ENCODE measurements at places on chromosomes 4 and X.

- DNase-seq, result no peak
Observed at GRCh38 chr4:188986271-188986689, 847.0 kb downstream of the TRIML1 start.

DNA sequence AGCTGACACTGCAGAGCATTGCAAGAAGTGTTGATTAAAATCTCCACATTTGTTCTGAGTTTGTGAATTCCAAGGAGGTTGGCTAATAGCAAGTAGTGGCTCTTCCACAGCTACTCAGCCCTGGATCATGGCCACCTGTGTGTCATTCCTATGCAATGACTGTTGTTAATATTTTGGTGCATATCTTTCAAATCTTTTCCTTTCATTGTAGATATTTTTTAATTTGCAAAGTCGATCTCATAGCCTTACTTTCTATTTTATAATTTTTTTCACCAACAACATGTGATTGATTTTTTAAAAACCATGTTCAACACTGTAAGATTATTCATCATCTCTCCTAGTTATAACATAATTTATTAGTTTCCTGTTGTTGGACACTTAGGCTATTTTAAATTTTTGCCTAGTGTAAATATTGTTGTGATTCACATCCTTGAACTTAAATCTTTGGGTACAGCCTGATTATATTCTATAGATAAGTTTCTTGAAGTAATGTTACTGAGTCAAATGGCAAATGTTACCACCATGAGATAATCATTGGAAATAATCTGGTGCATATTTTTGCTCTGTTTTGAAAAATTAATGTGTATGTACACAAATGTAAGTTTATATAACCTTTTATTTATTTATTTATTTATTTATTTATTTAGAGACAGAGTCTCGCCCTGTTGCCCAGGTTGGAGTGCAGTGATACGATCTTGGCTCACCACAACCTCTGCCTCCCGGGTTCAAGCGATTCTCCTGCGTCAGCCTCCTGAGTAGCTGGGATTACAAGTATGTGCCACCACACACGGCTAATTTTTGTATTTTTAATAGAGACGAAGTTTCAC lies 17.1 kb upstream of the ARHGAP10 start:
- DNase-seq, result no peak

GRCh38 chr4:65665771-65666523 lies 4.3 kb downstream of the EPHA5 start:
- no peak for DNase-seq

DNA sequence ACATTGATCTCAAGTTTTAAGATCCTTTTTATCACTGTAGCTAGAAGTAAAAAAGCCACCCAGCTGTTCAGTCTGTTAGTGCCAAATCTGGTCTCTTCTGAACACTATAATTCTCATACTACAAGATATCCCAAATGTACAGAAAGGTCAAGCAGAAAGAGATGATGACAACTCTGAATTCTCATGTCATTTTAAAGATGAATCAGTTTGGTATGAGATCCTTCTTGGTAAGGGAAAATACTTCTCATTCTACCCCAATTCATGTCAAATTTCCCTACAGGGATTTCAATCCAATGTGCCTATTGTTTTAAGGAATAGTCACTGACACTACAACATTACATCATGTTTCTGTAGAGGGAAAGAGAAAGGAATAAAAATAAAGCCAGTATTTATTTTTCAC lies 184.5 kb downstream of the CPEB2 start:
- no peak for DNase-seq

- no peak for DNase-seq
Observed at GRCh38 chrX:78687586-78687985, 28.5 kb upstream of the RTL3 start.

GRCh38 chr4:125663896-125664767 lies 349.4 kb downstream of the FAT4 start:
- no peak for DNase-seq

DNA sequence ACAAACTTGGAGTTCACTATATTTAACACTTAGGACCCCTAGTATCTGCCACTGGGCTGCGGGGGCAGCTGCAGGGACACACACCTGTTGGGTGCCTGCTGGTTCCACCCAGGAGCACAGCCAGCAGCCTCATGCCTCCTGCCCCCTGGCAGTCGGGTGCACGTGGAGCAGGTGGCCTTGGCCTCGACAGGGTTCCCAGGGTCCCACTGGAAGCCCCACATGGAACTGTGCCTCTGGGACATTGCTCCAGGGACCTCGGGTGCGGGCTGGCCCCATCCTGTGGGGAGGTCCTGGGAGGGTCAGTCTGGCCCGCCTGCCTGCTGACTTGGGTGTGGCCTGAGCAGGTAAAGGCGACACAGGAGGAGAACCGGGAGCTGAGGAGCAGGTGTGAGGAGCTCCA lies 18.0 kb downstream of the TACC3 start:
- no peak for DNase-seq

Data from cortex of kidney (tissue), 1 donor.